Stomach (tissue), 19 donors: ENCODE measurements at places on chromosomes 1 and 21. TPM values are rescaled to one million over a fixed set of nuclear protein-coding genes. Genes with fewer than 3 reads are reported as not detected.

The DIO1 gene
- not detected for total RNA-seq

The GPR161 gene
- 5.2 TPM for total RNA-seq

The HSPA6 gene
- total RNA-seq: not detected

The TRIM45 gene
- total RNA-seq: 4.1 TPM

The CBS gene
- 10.3 TPM for total RNA-seq

GRCh38 chr1:172699695-172700227 is 40.9 kb downstream of the FASLG start:
- no peak overlapping the region for H3K4me3 ChIP-seq
- H3K36me3 ChIP-seq: no peaks in the 10 kb centered on the region
- no peaks in the 10 kb centered on the region for H3K4me1 ChIP-seq
- no peak for DNase-seq

- DNase-seq: no peak
- no peaks in the 10 kb centered on the region for H3K27me3 ChIP-seq
- peaks cover 100% of the 10 kb centered on the region for H3K36me3 ChIP-seq
- no peak overlapping the region for H3K4me3 ChIP-seq
These were observed 16.3 kb downstream of the STRIP1 start for GRCh38 chr1:110050602-110051261.

- H3K4me1 ChIP-seq: peaks cover 35% of the 10 kb centered on the region
- H3K36me3 ChIP-seq: no peaks in the 10 kb centered on the region
- no peak overlapping the region for H3K27ac ChIP-seq
These were observed 3.8 kb upstream of the HES3 start for GRCh38 chr1:6239950-6240768.

- no peaks in the 10 kb centered on the region for H3K4me1 ChIP-seq
- H3K27me3 ChIP-seq: no peaks in the 10 kb centered on the region
- no peak for DNase-seq
- no peak overlapping the region for H3K27ac ChIP-seq
- no peaks in the 10 kb centered on the region for H3K36me3 ChIP-seq
These were observed 42.7 kb downstream of the ST3GAL3 start for GRCh38 chr1:43750083-43750482.

DNA sequence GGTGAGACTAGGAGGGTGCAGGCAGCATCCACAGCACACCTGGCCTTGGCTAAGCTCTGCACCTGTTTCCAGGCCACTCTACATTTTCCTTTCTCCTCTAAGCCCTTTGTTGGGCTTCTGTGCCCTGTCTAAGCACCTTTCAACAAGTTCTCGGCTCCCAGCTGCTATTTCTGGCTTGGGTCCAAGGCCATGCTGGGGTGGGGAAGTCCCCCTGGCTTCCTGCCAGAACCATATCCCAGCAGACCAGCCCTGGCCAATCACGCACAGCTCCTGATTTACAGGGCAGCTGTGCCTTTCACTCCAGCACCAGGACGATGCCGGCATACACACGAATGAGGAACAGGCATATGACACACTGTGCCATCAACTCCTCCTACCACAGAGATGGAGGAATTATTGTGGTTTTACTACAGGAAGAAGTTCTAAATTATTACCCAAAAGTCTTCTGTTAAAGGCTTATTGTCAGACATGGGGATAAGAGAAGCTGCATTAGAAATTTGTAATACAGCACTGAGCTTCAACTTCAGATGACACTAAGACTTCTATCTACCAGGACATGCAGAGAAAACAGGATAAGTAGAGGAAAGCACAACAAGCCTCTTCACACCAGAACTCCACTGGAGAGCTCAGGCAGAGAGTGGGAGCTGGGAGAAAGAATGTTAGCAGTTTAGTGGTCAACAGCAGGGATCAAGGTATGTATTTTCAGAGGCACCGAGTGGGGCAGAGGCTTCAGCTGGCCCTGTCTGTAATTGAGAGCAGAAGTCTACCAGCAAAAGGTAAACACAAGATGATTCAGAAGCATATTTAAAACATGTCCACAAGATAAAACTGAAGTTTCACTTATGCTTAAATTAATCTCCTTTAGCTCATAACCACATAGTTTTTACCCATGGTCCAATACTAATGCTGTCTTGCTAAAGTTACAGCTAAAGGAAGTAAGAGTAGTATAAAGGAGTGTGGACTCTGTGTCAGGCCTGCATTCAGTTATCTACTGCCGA is 37.4 kb downstream of the TRIT1 start:
- H3K27ac ChIP-seq: peak overlapping the region; percentile 65
- peaks cover 50% of the 10 kb centered on the region for H3K36me3 ChIP-seq
- no peak overlapping the region for H3K4me3 ChIP-seq
- no peaks in the 10 kb centered on the region for H3K27me3 ChIP-seq

DNA sequence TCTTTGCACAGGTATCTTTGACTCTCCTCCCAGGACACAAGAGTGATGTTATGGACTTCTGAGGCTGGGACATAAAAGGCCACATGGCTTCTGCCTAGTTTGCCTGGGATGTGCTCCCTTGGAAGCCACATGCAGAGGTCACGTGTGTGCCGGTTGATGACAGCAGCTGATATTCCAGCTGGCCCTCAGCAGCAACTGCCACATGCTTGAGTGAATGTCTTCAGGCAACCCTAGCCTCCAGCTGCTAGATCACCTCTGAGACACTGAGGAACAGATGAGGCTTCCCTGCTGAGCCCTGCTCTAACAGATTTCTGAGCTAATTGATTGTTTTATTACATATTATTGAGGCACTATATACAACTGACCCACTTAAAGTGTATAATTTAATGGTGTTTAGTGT is 11.6 kb upstream of the AKR7A3 start:
- H3K27ac ChIP-seq: no peak overlapping the region
- no peak overlapping the region for H3K4me3 ChIP-seq
- H3K27me3 ChIP-seq: no peaks in the 10 kb centered on the region
- H3K4me1 ChIP-seq: no peaks in the 10 kb centered on the region
- peaks cover 16% of the 10 kb centered on the region for H3K36me3 ChIP-seq

DNA sequence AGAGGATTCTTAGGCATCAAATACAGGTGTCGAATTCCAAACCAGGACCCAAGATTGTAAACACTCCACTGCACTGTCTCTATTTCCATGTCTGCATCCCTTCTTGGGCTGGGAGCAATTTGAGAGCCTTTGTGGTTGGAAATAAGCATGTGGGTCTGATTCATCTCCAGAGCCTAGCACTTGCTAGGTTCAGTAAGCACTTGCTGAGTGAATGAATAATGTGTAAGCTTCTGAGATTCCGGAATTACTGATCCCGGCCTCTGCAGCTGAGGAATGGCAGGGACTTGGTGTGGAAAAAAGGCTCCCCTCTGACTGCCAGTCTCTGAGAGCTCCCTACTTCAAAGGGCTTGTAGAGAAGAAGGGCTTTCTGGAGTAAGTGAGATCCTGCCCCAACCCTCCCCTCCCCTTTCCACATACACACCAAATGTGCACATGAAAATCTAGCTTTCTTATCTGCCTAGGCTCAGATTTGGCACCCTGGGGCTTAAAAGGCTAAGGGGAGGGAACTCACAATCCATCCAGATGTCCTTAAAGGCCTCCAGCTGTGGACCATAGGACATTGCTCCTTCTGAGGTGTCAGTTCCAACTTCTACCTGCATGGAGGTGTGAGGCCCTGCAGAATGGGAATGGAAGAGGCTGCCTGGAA is 39.6 kb upstream of the TRABD2B start:
- H3K36me3 ChIP-seq: no peaks in the 10 kb centered on the region
- no peak overlapping the region for H3K27ac ChIP-seq
- no peaks in the 10 kb centered on the region for H3K27me3 ChIP-seq
- no peak overlapping the region for H3K4me3 ChIP-seq

DNA sequence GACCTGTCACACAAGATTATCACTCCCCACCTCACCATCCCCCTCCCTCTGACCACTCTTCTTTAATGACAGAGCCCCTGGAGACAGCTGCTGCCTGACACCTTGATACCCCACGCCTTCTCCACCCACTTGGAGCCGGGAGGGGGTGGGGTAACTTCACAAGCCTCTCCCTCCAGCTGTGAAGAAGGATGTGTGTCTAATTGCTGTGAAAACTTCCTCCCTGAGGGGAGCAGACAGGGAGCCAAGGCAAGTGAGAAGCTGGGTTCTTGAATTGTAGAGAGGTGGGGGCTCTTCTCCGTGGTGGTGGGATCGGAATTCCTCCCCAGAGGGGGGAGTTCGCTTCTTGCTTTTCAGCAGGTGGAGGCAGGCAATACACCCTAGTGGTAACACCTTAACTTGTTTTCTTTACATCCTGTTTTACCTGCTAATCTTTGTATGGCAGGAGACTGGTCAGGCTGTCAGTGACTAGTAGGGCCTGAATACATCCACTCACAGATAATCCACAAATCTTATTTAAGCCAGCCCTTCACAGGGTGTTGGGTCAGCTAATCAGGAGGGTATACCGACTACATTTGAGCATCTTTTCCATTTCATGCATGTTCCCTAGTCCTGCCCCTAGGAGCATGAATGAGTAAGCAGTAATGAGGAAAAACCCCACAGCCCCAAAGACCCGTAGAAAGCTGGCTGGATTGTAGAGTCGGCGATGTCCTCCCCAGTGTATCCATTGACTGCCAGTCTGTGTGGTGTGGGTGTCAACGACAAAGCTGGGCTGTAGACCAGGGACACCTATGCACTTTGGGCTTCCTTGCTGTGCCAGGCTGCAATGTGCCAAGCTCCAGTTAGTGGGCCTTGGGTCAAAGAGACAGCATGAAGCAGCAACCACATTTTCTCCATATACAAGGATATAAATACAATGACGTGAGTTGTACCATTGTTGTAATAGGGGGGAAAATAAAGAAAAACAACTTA is 57.3 kb downstream of the NFASC start:
- no peaks in the 10 kb centered on the region for H3K36me3 ChIP-seq
- H3K27ac ChIP-seq: no peak overlapping the region
- no peaks in the 10 kb centered on the region for H3K4me1 ChIP-seq
- H3K27me3 ChIP-seq: peaks cover 21% of the 10 kb centered on the region
- no peak for DNase-seq

DNA sequence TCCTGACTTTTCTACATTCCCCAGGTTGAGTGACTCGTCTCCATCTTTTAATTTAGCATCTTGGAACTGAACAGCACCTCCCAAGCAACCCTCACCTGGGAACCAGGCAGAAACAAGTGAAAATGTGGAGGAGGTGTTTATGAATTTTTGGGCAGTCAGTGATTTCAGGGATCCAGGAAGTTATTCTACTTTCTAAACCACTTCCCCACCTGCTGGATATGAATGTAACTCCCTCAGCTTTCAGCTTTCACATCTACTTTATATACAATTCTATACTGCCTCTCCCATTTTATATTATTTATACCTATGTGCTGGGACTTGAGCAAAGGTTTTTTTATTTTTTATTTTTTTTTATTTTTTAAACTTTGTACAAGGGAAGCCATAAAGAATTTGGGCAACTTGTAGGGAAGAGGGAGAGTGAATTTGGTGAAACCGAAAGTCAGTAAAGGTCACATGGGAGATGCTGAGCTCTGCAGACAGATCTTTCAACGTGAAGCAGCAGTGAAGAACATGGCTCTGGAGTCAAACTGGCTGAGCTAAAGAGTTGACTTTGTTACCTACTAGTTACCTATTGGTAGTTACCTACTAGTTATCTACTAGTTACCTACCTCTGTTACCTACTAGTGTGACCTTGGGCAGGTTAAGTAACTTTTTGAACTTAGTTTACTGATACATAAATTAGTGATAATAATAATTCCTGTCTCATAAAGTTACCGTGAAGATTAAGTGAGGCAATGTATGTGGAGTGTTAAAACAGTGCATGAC is 45.5 kb downstream of the DDR2 start:
- H3K27me3 ChIP-seq: no peaks in the 10 kb centered on the region
- H3K36me3 ChIP-seq: no peaks in the 10 kb centered on the region
- DNase-seq: no peak
- H3K27ac ChIP-seq: no peak overlapping the region
- H3K4me3 ChIP-seq: no peak overlapping the region

GRCh38 chr1:109190189-109190588 is 23.5 kb upstream of the SARS1 start:
- H3K4me1 ChIP-seq: no peaks in the 10 kb centered on the region
- peaks cover 60% of the 10 kb centered on the region for H3K36me3 ChIP-seq
- H3K27me3 ChIP-seq: no peaks in the 10 kb centered on the region

DNA sequence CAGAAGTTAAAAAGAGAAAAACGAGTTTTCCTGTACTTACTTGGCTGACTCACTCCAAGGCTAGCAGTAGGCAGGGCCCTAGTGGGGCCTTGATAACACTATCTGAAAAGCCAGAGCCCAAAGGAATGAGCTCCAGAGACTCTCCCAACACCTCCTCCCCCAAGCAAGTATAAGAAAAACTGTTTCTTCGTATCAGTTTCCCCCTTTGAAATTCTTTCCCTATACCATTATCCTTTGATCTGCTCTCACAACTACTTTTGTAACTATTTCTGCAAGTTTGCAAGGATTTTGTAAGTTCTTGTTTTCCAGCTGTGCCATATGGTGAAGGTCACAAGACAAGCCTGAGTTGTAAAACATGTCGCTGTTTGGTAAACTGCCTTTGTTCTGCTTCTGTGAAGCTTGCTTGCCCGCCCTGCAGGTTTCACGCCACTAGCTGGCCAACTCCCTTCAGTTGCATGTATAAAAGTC is 36.5 kb upstream of the KCNJ15 start:
- H3K4me3 ChIP-seq: no peak overlapping the region
- no peaks in the 10 kb centered on the region for H3K36me3 ChIP-seq
- peak overlapping the region; percentile 63 for H3K27ac ChIP-seq
- no peaks in the 10 kb centered on the region for H3K4me1 ChIP-seq
- H3K27me3 ChIP-seq: no peaks in the 10 kb centered on the region
- no peak for DNase-seq

- H3K4me1 ChIP-seq: no peaks in the 10 kb centered on the region
- no peak overlapping the region for H3K4me3 ChIP-seq
- no peaks in the 10 kb centered on the region for H3K27me3 ChIP-seq
- no peak overlapping the region for H3K27ac ChIP-seq
- DNase-seq: no peak
These were observed 749.1 kb downstream of the ADGRL2 start for GRCh38 chr1:82549841-82550240.

DNA sequence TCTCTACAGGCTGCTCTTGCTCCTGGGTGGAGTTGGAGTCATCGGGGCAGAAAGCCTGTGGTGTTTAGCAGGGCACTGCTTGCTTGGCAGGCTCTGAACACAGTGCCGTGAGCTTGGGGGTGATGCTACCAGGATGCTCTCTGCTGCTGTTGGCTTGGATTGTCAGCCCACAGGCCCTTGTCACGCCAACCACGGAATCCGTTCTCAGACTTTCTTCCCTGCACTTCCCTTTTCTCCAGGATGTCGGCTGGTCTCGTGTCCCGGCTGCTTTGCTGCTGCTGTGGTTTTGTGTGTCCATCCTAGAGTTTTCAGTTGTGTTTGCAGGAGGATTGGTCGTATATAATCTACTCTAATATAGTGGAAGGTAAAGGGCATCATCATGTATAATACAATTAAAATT is 44.4 kb upstream of the TTC34 start:
- no peaks in the 10 kb centered on the region for H3K36me3 ChIP-seq
- H3K27ac ChIP-seq: no peak overlapping the region
- DNase-seq: no peak
- no peak overlapping the region for H3K4me3 ChIP-seq
- H3K27me3 ChIP-seq: peaks cover 58% of the 10 kb centered on the region
- H3K4me1 ChIP-seq: no peaks in the 10 kb centered on the region

- peak; percentile 53 for DNase-seq
- no peaks in the 10 kb centered on the region for H3K36me3 ChIP-seq
- no peak overlapping the region for H3K4me3 ChIP-seq
- H3K27me3 ChIP-seq: no peaks in the 10 kb centered on the region
These were observed 115.3 kb downstream of the RUNX1 start for GRCh38 chr21:34933609-34934335.

- DNase-seq: no peak
- H3K36me3 ChIP-seq: no peaks in the 10 kb centered on the region
- H3K27ac ChIP-seq: no peak overlapping the region
These were observed 10.0 kb downstream of the AHDC1 start for GRCh38 chr1:27593678-27594563.

- peaks cover 51% of the 10 kb centered on the region for H3K4me1 ChIP-seq
- no peaks in the 10 kb centered on the region for H3K27me3 ChIP-seq
- no peaks in the 10 kb centered on the region for H3K36me3 ChIP-seq
- no peak overlapping the region for H3K4me3 ChIP-seq
- peak overlapping the region; percentile 77 for H3K27ac ChIP-seq
These were observed 11.5 kb upstream of the CFAP45 start for GRCh38 chr1:159911326-159912070.
